ENCODE measurements at places on chromosomes 2 and 18. TPM values are rescaled to one million over a fixed set of nuclear protein-coding genes. Genes with fewer than 3 reads are reported as not detected.

DNA sequence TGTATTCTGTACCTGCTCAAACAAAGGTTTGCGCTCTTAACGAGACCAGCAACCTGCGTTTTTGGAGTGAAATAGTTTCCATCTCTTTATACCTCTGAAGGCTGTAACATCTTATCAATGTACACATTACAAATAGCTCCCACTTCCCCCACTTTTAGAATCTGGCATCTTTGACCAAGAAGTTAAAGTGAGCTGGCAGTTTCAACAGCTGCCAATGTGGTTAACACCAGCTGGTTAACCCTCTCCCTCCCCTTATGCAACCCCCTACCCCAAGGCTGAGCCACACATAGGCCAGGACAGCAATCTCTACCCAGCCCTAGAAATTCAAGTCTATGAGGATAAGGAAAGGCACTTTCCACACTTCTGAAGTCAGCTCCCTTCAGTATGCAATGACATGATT lies 2.2 kb upstream of the SERTAD2 start:
- no peak for DNase-seq

- no peak for DNase-seq
These were observed 111.2 kb upstream of the CD226 start for GRCh38 chr18:70058916-70059315.

DNA sequence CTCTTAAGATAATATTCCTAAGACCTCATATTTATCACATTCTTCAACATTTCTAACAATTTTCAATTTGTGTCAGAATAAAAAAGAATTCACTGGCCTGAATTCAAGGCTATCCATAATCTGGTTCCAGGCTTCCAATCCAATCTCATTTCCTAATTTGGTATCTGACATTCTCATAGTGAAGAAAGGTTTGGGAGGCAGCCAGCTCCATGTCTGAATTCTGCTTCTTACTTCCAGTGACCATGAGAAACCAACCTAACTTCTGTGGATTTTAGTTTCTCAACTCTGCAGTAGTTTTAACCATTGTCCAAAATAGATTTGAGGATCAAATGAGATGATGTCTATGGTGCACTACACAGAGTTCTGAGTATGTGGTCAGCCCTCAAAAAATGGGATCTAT lies 439.1 kb upstream of the GCFC2 start:
- no peak for DNase-seq

The PROKR1 gene
- not detected for total RNA-seq

GRCh38 chr18:908758-909724 lies 4.4 kb downstream of the ADCYAP1 start:
- no peak for DNase-seq

DNA sequence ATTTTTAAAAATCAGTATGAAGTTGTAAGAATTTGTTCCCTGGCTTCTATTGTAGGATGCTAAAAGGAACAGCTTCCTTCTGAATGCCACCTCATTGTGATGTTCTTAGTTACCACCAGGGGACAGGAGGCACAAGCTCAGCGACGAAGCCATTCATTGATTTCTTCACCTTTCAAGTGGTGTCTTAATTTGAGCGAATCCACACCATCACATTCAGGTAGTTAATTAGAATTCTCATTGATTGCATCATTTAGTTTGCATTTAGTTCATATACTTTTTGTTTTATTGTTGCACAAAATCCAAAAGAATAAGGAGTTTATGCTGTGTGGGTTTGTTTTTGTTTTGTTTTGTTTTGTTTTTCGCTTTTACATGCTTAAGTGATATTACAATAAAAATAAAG lies 23.1 kb downstream of the CYP27C1 start:
- DNase-seq, result no peak

- no peak for DNase-seq
These were observed 270.7 kb upstream of the THUMPD2 start for GRCh38 chr2:40049781-40050180.

The GREB1L gene
- total RNA-seq, result 0.74 TPM

DNA sequence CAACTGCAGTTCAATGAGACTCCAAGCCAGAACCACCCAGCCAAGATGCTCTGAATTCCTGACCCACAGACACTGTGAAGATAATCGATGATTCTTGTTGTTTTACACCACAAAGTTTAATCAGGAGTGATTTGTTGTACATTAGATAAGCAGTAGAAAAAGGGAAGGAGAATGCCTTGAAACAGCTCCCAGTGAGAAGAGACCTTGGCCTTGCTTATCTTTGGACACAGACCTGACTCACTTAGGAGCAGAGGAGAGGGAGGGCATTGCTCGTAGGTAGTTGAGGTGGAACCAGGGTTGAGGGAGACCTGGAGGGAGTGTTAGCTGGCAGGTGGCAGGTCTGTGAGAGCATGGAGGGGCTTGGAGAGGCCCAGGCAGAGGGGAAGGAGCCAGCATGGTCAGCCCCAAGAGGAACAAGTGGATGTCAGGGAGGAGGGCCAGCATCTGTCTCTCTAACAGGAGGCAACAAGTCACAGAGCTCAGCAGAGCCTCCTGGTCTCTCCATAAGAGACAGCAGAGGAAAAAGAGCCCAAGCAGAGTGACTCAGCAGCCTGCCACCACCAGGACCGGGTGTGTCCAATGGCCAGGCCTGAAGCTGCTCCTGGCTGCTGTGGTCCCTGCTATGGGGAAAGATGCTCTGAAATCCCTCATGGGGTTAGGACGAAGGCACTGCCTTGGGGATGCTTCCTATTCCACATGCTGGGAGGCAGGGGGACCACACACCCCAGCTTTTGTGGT lies 161.6 kb upstream of the CAPN13 start:
- no peak for DNase-seq

- DNase-seq, result no peak
These were observed 102.9 kb downstream of the TPO start for GRCh38 chr2:1515986-1516797.

DNA sequence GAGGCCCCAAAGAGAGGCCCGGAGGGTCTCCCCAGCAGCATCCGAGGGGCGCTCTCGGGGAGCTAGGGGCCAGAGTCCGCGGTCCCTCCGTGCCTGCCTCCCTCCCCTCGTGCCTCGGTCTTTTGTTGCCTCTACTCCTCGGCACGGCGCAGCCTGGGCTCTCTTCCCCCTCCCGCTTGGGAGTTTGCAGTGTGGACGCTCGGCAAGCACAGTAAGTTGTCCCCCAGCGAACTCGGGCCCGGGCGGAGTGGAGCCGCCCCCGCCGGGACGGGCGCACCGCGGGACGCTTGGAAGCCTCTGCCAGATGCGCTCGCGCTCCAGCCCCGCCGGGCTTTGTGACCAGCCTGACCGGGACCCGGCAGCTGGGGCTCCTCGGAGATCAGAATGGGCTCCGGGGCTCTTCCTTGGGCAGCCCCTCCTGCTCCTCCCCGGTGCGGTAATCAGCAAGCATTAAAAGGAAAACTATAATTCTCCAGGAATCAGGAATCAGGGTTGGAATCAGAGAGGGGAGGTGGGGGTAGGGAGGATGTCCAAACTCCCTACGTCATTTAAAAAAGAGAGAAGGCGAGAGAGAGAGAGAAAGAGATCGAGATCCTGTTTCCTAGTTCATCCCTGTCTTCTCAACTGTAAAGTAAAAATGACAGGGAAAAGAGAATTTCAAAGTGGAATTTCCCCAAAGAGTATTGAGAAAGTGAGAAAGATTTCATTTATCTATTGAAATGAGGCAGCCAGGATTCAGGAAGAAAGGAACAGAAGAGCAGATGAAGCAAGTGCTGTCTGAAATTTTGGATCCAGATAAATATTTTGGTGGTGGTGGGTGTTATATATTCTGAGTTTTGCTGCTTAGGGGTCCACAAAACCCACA lies 786 bp upstream of the TMEM200C start:
- peak; percentile 48 for DNase-seq

The FIGN gene
- 5.8 TPM for total RNA-seq

DNA sequence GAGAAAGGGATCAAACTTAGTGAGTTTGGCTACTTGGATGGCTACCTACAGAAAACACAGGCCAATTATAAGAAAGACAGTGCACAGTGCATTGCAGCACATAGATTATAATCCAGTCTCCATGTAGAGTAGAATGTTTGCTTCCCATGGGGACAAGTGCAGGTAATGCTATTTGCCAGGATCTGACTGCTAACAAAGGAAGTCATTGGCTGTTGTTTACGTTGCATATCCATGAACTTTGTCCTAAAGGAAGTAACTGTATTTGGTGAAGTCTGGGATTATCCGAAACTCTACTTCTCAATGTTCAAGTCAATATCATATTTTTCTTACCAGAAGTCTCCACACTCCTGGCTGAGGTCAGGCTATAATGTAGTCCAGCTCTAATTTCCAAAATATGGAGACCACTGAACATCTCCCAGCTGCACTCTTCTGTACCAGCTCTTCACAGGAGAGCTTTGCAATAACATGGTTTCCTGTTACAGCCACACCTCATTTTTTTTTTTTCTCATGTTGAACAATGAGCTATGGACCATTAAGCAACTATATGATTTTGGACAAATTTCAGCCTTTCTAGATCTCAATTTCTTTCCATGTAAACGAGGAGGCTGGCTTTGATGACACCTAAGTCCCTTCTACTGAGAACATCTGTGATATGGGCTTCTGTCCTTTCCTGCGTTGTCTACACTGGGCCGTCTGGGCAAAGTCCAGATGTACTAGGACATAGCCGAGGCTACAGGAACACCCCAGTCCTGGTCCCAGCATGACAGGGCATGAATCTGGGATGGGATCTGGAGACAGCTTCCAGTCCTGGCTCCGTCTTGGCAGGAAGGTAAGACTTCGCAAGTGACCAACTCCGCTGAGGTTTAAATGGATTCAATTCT lies 154.8 kb downstream of the LAMA1 start:
- no peak for DNase-seq

The TRIM43 gene
- total RNA-seq, result not detected

DNA sequence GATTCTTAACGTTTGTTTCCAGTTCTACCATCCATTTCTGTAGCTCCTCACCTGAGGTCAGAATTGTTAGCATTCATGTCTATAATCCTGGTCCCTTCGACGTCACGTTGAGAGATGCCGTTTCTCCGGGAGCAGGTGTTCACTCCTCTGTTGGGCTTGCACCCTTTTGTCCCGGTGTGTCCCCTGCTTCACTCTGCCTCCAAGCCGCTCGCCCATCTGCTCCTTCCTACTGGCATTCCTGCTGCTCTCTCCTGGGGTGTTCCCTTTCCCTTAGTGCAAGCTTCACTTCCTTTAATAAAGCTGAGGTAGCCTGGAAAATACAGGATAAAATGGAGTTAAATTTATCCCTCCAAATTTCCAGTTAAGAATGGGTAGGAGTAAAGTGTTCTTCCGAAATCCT lies 61.9 kb upstream of the CABYR start:
- DNase-seq, result no peak

The CROCC2 gene
- total RNA-seq, result 3.4 TPM

Measured in lower lobe of right lung (tissue), 2 donors.